ENCODE measurements at places on chromosomes 7 and 10.

DNA sequence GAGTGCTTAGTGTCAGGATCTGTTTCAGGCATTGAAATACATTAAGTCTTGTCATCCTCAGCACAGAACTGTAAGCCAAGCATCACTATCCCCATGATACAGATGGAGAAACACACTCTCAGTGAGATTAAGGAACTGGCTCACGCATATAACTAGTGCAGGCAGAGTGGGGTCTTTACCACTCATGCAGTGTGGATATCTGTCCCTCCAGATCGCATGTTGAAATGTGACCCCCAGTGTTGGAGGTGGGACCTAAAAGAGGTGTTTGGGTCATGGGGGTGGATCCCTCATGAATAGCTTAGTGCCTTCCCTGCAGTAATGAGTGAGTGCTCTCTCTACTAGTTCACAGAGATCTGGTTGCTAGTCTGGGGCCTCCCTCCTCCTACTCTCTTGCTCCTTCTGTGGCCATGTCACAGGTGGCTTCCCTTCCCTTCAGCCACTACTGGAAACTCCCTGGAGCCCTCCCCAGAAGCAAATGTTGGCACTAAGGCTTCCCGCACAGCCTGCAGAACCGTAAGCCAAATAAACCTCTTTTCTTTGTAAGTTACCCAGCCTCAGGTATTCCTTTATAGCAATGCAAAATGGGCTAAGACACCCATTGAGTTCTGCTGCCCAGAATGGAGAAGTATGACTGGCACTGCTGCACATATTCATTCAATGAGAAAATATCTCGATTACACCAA, 31.8 kb upstream of the MSMB start:
- DNase-seq, result no peak

DNA sequence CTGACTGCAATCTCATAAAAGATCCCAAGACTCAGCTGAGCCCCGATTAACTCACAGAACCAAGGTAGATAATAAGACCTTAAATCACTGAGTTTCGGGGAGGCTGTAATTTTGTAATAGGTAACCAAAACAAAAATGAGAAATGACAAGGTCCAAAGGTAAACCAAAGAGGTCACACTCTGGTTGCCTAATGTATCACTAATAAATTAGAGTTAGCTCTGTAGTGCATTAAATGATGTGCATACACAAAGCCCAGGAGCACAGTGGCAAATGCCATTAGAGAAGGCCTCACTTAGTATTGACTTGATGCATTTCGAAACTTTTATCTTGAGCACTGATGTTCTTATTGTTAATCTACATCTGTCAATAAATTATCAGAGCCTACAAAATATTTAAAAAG, 237.7 kb upstream of the CCDC6 start:
- no peak for DNase-seq

- no peak for DNase-seq
These were observed 29.3 kb downstream of the TNS3 start for GRCh38 chr7:47552621-47553020.

DNA sequence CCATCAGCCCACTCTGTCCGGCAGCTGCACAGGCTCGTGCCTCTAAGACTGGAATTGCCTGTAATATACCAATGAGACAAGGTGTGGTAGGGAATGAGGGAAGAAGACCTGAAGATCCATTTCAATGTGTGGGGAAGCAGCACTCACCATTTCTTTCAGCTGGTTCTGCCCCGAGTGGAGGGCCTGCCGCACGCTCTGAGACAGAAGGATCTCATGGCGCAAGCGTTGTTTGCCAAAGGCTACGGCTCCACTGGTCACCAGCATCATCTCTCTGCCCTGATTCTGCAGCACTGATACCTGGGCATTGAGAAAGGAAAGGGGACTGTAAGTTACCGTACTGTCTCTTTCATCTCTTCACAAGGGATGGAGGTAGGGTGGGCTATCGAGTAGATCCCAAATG, 19.4 kb downstream of the ALDH18A1 start:
- no peak for DNase-seq
